ENCODE measurements at places on chromosomes 3 and 15.

GRCh38 chr3:140532793-140533330 is 145.0 kb upstream of the TRIM42 start:
- DNase-seq, result no peak

- DNase-seq, result no peak
Measured at GRCh38 chr15:56192659-56193442, 50.8 kb downstream of the RFX7 start.

DNA sequence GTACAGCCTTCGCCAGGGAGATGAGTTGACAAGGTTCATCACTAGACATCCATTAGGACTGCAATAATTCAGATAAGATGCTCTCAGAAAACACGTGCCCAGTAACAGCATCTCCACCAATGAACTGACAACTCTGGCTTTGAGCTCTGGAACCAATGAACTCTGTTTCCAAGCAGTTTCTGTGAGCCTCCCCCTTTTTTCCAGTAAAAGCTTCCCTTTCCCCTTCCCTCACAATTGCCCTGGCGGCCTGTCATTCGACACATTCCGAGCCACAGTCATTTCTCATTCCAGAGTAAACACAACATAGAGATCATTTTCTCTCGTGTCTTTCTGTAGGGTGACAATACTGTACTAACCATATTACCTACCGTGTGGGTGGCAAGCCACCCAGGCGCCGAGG is 3.6 kb downstream of the PLA2G4D start:
- no peak for DNase-seq

DNA sequence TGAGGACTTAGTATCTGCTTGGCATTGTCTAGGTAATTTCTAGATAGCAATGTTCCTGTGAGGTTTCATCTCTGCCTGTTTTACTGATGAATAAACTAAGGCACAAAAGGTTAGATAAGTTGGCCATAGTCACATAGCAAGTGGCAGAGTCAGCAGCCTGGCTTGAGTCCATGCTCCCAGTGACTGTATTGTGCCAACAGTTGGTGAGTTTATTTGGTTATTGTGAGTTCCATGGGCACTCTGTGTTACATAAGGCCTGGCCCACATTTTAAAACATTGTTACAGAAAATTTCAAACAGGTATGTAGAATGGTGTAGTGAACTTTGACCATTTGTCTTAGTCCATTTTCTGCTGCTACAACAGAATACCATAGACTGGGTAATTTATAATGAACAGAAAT is 15.2 kb downstream of the MCM2 start:
- DNase-seq, result no peak

DNA sequence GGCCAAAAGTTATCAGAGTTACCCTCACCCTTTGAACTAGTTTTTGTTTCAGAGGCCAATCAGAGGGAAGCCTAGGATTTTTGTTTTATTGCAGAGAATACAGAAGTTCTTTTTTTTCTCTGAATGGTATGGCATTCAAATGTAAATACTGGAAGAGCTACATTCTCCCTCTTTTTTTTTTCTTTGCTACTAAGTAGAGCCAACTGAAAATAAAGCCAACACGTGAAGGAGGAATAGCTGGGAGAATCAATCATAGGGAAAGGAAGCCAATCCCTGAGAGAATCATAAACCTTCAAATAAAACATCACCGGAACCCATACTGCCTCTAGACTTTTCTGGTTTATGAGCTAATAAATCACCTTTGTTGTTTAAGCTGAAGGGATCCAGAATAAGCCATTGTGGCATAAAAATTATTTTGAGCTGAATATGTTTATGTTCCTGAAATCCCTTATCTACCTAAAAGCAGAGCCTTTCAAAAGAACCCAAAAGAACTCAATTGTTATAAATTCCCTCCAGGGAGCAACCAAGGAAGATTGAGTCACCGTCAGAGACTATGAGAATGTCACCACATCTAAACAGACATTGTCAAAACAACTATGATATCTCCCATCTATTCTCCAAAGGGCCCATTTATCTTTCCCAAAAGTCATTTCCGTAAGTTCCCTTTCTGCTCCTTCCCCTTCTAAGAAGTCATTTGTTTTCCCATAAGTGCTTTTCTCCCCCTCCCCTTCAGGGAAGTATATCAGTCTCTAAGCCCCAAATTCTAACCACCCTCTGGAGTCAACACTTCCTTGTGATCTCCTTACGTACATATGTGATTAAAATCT is 3.8 kb upstream of the ZNF280D start:
- no peak for DNase-seq

GRCh38 chr3:24707936-24708335 is 213.3 kb upstream of the THRB start:
- no peak for DNase-seq

DNA sequence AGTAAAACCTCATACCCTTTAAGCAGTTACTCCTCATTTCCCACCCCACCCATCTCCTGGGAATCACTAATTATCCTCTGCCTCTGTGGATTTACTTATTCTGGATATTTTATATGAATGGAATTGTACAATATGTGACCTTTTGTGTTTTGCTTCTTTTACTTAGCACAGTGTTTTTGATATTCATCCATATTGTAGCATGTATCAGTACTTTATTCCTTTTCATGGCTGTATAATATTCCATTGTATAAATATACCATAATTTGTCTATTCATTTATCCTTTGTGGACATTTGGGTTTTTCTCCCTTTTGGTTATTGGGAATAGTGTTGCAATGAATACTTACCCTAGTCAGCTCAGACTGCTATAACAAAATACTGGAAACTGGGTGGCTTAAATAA is 39.2 kb downstream of the SH3GL3 start:
- DNase-seq, result no peak

- DNase-seq, result no peak
Measured at GRCh38 chr3:157170861-157171260, 10.9 kb upstream of the CCNL1 start.

DNA sequence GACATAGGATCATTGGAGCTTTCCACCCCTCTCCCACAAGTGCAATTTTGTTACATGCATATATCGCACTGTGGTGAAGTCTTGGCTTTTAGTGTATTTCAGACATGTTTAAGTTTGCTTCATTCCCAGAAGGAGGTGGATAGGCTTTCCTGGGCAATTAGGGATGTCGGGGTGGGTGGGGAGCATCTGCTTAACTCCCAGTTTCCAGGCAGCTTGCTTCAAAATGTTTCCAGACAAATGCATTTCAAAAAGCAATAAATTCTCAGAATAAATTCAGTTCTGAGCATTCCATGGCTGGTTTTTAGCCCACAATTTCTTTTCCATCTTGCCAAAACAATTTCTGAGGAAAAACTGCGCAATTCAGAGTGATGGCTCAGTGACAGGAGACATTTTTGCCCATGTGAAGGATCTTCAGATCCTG is 227.7 kb upstream of the ZPLD1 start:
- DNase-seq, result no peak

DNA sequence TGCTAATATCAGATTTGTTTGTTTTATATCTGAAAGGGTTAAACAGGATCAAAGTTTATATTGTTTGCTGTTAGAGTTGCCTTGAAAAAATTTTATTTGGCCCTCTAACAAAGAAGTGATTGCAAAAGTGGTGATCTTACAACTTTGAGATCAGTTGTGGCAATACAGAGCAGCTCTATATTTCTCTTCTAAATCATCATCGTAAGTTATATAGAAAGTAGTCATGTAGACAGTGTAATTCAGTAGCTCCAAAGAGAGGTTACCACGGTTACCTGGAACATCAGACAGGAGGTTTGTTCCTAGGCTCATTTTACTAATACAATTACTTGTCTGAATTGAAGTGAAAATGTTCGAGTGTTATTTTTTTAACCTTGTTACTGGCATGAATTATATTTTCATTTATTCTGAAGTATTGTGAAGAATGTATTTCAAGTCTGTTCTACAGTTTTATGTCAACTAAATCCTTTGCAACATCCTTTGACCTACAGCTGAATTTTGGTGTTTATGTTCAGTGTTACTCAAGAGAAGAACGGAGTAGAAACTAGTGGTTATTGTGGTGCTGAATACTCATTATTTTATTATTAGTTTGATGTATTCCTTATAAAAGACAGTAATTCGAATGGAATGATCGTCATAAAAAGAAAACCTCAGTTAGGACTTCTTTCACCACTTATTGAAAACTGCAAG is 214.2 kb downstream of the NAALADL2 start:
- DNase-seq, result no peak

- no peak for DNase-seq
Measured at GRCh38 chr3:106212665-106213222, 343.9 kb upstream of the CBLB start.

DNA sequence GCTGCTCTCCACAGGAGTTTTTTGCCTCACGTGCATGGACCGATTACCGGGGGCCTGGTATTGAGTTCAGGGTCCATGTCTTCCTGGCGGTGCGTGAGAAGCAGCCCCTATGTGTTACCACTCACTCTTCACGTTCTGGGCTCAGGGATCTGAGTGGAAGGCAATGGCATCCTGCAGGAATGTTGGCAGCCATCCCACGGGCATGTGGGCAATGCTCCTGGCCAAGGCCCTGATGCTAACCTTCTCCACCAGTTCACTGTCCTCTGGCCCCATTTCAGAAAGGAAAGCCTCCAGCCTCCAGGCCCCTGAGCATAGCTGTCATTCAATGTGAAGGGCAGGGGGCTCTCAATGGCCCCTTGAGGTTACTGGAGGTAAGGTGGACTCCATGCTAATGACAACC is 43.0 kb upstream of the KY start:
- no peak for DNase-seq

GRCh38 chr3:65788461-65788860 is 250.3 kb downstream of the MAGI1 start:
- no peak for DNase-seq

DNA sequence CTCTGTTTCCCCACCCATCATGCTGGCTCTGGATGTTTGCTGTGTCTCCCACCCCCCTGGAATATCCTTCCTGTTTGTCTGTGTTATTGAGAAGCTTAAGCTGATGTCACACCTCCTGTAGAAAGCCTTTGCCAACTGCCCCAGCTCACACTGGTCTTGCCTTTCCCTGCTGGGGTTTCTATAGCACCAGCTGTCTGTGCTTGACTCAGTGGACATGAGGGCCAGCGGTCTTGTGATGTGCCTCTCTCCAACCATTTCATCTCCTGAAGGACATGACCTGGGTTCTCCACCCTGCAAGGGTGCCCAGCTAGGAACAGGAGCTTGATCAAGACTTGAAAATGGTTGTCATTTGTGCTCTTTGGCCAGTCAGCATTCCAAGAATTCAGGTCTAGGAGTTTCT is 14.7 kb downstream of the TMEM40 start:
- no peak for DNase-seq

DNA sequence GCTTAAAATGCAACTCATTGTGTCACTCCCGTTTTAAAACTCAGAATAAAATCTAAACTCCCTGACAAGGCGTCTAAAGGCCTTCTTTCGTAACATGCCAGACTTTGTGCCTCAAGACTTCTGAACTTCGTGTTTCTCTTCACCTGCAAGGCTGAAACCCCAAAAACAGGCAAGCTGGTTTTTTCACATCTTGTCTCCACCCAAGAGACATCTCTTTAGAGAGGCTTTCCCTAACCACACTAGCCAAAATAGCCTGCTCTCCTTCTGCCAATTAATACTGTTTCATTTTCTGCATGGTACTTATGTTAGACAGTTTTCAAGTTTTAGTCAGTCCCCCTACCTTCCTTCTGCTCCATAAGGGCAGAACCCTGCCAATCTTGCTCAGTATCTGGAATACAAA is 41.6 kb downstream of the RAF1 start:
- DNase-seq, result no peak

DNA sequence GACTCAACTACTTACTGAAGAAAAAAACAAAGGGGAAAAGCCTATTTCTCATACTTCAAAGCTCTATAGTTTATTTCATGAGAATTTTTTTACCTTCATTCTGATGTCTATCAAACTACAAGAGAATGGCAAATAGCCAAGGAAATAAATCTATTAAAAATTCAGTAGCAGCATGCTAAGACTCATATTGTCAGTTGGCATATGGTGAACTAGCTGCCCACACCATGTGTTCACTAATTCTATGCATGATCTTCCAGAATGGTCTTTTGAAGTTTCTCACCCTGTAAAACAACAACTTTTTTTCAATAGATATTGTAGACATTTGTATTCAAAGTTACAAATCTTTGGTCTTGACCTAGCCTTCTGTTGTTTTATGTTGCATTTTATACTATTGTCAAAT is 386.2 kb downstream of the RSL24D1 start:
- DNase-seq, result no peak

All from AG09319 (cell line).